ENCODE measurements at places on chromosomes 16 and 17.

DNA sequence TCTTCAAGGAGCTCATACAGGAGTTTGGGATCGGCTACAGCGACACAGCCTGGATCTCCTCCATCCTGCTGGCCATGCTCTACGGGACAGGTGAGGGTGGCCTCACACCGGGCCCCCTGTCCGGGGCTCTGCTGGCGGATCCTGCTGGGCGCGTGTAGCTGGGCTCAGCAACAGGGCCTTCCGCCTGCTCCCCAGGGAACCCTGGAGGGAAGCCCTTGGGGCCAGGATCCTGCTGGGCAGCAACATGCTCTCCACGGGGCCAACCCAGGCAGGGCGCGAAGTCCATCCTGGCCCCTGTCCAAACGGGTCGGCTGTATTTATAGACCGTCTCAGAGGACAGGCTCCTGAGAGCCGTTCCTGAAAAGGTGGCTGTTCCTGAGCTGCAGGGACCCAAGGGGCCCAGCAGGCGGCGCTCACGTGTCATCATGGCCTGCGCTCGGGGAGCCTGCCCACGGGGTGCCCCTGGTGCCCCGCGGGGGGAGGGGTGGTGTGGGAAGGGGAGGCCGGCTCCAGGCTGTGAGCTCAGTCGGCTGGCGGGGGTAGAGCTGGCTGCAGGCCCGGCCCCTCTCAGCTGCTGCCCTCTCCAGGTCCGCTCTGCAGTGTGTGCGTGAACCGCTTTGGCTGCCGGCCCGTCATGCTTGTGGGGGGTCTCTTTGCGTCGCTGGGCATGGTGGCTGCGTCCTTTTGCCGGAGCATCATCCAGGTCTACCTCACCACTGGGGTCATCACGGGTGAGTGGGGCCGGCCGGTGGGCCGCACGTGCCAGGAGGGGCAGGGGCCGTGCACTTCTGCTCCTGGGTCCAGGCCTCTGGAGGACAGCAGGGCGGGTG lies 7.5 kb downstream of the SLC16A3 start:
- peak; percentile 74 for DNase-seq

DNA sequence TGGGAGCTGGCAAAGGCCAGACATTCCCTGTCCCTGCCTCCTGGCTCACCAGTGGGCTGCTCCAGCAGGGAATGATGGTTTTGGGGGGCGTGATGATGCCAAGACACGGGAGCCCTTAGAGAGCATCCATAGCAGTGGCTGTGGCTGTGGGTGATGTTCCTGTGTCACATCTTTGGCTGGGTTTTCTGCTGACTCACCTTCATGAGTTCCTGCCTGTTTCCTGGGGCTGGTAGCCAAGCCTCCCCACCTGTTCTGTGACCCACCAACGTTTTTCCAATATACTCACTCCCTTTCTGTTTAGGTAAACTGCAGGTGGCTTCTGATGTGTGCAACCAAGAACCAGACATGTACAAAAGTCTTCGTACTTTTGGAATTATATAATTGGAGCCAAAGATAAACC lies 16.5 kb upstream of the NF1 start:
- no peak for DNase-seq

- DNase-seq = no peak
These were observed 122.0 kb upstream of the CHMP6 start for GRCh38 chr17:80869481-80870145.

DNA sequence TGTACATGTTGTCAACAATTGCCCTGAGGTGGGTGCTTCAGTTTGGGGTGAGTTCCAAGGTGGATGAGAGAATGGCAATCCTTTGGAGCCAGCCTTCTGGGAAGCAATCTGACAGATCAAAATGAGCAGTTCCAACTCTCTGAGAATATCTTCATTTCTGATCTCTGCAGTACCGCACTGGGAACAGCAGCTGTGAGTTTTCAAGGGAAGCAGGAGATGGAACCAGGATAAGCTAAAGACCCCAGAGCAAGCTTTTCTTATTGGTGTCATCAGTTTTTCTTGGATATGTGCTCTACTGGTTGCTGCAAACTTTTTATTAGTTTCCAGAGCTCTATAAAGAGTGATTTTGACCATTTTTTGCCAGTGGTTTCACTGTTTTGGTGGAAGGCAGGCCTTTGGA lies 94.7 kb downstream of the KCNJ12 start:
- DNase-seq = no peak

DNA sequence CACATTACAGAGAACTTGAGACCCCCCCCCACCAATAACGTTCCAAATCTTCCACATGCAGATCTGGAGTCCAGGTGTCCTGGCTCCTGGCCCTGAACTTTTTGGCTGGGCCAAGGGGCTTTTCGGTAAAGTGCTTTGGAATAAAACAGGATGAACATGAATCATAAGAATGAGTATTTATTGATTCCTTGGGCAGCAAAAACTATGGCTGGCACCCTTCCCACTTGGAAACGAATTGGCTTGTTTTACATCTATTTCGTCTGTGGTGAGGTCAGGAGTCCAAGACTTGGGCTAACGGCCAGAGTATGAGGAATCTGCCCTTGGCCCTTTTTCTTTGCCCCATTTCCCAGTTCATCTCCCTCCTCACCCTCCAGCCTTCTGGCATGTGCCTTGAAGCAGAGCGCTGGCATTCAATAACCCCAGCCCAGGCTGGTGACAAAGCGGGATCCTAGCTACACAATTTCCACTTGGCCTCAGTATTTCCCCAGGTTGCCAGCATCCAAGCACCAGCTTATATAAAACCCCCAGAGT lies 4.1 kb upstream of the UBTF start:
- DNase-seq = no peak

- no peak for DNase-seq
These were observed 103.8 kb downstream of the CEP112 start for GRCh38 chr17:66088173-66088572.

- no peak for DNase-seq
These were observed 26.6 kb upstream of the SRCIN1 start for GRCh38 chr17:38632334-38632733.

- DNase-seq = no peak
These were observed 44.7 kb downstream of the CPNE2 start for GRCh38 chr16:57137043-57137442.

DNA sequence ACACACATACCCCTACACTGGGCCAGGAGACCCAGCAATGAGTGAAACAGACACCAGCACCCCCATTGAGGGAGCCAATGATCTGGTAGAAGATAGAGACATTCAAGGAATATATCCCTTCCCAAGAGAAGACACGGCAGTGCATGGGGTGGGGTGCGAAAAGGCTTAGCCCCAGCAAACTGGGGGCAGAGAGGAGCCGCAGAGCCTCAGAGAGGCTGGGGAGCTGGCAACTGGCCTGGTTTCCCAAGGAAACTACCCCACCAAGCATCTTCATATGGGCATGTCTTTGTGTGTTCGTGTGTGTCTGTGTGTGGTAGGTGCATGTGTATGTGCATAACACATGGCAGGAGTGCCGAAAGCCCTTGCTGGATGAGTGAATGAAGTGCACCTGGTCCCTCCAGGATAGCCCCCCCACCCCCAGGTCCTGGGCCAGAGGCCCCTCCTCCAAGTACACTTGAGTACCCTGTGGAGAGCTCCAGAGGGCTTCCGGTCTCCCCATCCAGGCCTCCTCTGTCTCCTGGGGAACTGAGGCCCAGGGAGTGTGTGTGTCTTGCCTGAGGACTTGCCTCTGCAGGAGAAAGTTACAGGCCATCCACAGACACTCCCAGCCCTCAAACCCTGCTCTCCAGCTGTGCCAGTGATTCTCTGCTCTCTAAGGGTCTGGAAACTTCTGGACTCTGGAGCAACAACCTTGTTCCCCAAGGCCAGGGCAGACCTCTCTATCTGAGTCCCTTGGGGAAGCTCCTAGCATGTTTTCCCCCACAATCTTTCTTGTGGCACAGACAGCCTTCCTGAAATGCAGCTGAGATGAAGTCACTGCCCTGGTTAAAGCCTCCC lies 15.9 kb downstream of the TBX2 start:
- no peak for DNase-seq

DNA sequence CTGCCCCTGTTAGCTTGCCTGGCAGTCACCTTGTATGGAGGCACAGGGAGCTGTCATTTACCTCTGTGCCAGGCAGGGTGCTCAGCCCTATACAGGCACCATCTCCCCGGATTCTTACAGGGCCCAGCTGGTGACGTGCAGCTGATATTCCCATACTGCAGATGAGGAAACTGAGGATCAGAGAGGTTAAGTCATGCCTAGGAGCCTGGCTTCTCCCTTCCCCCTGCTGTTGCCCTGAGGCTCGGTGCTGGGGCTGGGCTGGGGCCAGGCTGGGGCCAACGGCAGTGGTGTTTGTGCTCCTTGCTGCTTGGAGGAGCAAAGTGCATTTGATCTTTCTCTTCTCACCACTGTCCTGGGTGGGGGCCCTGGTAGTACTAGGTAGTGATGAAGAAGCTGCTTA lies 54.7 kb upstream of the IL34 start:
- no peak for DNase-seq

- DNase-seq = no peak
These were observed 313.3 kb upstream of the XYLT1 start for GRCh38 chr16:17784073-17784472.

GRCh38 chr16:85634747-85635544 lies 21.8 kb downstream of the GSE1 start:
- no peak for DNase-seq

DNA sequence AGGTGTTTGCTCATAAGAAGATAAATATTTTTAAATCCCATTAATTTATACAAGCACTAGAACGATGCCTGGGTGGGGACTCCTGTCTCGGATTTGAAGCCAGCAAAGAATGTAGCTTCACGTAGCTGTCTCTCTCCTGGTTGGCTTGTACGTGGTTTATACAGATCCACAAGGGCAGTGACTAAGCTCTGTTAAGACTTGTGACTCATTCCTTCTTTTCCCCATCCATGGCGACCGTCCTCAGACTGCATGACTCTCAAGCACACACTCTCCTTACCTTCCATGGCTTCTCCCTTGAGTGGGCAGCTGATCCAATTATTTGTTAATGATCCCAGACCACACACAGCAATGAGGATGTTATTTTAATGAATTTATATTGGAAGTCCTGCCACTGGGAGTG lies 679.7 kb upstream of the SOX9 start:
- DNase-seq = no peak

DNA sequence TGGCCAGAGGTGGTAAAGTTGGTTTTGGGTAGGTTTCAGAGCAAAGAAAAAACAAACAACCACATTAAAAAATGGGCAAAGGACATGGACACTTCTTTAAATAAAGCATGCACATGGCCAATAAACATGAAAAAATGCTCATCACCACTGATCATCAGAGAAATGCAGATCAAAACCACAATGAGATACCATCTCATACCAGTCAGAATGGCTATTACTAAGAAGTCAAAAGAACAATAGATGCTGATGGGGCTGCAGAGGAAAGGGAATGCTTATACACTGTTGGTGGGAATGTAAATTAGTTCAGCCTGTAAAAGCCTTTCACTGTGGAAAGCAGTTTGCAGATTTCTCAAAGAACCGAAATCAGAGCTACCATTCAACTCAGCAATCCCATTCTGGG lies 598.4 kb upstream of the SOX9 start:
- DNase-seq = no peak

GRCh38 chr17:80367503-80367902 lies 47.5 kb upstream of the ENDOV start:
- no peak for DNase-seq

GRCh38 chr16:85555719-85556455 lies 57.2 kb upstream of the GSE1 start:
- DNase-seq = peak; percentile 57

GRCh38 chr16:75083813-75084212 lies 32.8 kb downstream of the LDHD start:
- no peak for DNase-seq

DNA sequence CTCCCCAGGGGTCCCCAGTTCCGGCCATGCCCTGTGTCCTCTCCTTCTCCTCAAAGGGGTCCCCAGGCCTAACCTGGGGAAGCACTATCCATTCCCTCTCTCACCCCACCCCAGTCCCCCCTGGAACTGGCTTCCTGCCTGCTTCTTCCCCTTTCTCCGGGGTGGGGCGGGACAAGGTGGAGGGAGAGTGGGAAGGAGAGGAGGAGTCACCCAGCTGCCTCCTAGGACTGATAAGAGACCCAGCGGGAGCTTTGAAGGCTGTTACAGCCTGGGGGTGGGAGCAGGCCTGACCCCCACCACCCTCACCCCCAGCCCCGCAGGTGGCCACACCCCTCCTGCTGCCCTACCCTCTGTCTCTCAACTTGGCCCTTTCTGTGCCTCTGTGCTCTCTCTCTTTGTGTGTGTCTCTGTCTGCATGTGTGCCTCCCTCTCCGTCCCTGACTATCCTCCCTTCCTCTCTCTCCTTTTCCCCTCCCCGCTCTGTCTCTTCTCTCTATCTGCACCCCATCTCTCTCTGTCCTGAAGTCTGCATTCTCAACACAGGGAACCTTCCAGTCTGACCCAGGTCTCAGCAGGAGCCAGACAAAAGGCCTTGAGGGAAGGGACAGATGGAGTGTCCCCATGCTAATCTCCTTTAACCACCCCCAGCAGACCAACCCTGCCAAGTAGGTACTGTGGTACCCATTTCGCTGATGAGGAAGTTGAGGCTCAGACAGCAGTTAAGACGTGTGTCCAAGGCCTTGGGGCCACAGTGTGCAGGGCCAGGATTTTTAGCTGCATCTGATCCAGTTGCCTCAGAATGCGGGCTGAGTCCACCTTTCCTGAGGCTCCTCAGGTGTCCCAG lies 66.1 kb downstream of the RAB11FIP4 start:
- DNase-seq = no peak

GRCh38 chr17:76911299-76912017 lies 43.3 kb downstream of the MGAT5B start:
- DNase-seq = no peak

GRCh38 chr17:78724544-78724943 lies 57.5 kb downstream of the CYTH1 start:
- DNase-seq = no peak

DNA sequence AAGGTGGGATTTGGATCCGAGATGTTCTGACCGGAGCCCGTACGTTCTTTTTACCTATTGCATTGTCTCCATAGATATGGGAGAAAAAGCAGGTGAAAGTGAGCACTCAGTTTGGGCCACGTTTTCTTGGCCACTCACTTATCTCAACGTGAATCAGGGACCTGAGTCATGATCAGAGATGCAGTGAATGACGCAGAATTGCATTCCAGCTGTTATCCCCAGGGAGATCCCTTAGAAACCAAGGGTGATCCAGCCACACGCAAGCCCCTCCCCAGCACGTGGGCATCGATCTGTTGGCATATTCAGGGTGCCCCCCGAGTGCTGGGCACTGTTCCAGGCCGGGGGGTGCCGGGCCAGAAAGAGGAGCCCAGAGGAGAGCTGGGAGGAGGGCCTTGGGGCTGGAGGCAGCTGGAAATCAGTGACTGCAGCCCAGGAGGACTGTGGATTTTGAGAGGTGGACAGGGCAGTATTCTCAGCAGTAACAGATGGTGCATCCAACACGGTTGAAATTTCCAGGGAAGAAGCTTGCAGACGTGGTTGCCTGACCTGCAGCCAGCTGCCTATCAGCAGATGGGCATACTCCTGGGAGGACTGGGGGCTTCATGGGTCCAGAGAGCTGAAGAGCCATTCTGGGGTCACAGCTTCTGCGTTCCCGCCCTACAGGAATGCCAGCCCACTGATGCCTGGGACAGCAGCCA lies 87.2 kb upstream of the CACNG5 start:
- DNase-seq = no peak

DNA sequence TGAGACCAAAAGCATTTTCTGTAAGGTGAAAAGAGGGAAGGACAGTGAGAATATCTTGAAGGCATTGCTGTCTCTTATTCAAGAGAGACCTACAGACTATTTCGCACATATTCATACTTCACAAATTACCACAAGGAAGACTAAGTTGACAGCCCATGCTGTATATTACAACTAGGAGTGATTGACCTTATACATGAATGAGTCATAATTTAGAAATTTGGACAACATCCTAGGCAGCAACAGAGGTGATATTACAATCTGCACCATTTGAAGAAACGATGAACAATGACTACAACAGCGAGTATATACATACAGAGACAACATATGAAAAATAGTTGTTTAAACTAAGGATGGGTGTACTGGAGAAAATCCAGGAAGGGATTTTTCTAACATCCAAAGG lies 971.7 kb downstream of the CDH11 start:
- no peak for DNase-seq
